ENCODE measurements at places on chromosomes 6 and 20.
A peak's percentile ranks its signal among the peaks of the same experiment; 100 is the strongest.

DNA sequence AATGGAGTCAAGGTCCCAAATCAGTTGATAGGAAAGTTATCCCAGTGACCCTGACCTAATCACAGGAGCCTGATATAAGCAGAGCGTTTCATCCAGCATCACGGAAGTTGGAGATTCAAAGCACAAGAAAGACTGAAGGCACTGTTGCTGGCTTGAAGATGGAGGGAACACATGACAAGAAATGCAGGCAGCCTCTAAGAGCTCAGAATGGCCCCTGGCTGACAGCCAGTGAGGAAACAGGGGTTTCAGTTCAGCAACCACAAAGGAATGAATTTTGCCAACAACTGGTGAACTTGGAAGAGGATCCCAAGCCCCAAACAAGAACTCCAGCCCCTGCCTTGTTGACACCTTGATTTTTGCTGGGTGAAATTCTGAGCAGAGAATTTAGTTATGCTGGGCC is 778.5 kb downstream of the MAFB start:
- DNase-seq, result peak; percentile 15

- DNase-seq, result no peak
Observed at GRCh38 chr6:120990866-120991265, 343.4 kb downstream of the TBC1D32 start.

DNA sequence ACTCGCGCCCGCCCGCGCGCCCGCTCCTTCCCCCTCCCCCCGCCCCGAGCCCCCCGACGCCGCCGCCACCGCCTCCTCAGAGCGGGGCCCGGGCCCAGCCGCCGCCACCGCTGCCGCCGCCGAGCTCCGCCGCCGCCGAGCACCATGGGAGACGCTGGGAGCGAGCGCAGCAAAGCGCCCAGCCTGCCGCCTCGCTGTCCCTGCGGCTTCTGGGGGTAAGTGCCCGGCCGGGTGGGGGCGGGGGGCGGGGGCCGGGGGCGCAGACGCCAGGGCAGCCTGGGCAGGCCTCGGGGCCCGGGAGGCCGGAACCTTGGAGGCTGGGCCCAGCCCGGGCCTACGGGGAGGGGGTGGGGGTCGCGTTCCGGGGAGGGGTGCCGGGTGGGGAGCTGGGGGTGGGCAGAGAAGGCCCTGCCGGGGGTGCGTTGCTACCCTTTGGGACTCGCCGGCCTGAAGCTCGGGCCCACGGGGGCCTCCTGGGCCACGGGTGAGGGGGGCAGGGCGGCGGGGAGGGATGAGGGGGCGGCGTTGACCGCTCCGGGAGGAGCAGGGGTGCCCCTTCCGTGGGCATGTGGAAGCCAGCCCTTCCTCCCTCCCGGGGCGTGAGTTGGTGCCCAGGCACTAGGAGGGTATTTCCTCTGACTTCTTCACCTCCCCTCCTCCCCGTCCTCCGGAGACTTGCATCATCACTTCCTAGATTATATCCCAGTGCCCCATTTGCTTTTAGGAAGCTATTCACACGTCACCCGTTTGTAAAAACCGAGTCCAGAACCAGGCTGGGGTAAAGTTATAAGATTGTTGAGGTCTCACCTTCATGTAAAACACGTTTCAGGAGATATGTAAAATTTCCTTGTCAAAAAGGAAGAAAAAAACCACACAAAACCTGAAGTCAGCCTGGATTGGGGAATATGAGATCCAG is 533 bp downstream of the ZFAND3 start:
- peak; percentile 91 for DNase-seq

DNA sequence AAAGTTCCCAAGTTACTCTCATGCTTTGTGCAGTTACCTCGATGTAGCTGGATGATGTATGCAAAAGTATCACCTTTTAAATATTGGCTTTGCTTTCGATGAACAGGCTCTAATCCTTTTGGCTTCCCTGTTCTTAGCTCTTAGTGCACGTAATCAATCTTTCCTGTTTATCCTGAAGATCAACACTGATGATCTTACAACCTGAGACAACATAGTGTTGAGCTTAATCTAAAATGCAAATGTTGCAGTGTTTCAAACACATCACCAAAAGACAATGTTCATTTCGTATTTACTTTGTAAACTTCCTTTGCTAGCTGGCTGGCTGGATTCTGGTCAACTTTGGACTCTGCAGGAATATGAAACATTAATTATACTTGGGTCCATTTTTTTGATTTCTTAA is 132.1 kb downstream of the THEMIS start:
- no peak for DNase-seq

DNA sequence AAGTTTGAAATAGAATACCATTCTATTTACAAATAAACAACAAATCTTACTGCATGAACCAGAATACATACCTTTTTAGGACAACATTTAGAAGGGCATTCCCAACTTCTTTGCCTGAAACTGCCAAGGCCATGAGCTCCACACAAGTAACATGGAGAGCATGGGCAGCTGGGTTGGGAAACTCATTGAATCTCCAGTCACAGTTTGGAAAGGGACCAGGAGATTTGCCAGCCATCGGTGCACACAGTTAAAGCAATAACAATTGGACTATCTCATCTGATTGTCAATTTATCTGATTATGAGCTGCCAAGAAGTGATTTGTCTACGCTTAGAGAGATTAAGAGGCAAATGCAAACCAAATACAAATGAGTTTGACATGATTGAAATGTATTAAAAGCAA is 19.9 kb downstream of the ARG1 start:
- DNase-seq, result no peak

- DNase-seq, result peak; percentile 52
Observed at GRCh38 chr6:141110481-141110880, 1022.2 kb upstream of the GJE1 start.

DNA sequence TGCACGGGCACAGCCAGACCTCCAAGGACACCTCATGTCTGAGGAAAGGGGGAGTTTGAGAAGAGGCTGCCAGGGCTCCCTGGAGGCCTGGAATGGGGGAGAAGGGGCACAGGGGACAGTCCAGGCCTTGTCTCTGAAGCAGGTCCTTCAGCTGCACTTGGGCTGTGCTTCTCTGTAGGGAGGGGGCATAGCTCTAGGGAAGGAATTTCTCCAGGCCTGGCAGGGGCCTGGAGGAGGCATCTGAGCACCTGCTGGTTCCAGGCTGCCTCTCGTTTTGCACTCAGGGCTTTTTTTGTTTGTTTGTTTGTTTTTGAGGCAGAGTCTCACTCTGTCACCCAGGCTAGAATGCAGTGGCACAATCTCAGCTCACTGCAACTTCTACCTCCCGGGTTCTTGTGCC is 67.7 kb downstream of the BCAS4 start:
- DNase-seq, result no peak

GRCh38 chr20:768426-768978 is at the start of gene SLC52A3:
Gene SLC52A3, minus strand, starts transcription at chr20:768500. Its CDS starts 2,726 bp downstream, at chr20:765774.
- no peak for DNase-seq

- DNase-seq, result no peak
Observed at GRCh38 chr6:167341665-167342655, 17.1 kb downstream of the TTLL2 start.

- DNase-seq, result no peak
Observed at GRCh38 chr6:98827295-98828159, 6.8 kb upstream of the POU3F2 start.

GRCh38 chr20:9482180-9482579 is 32.2 kb upstream of the LAMP5 start:
- no peak for DNase-seq

GRCh38 chr20:38199501-38200390 is 34.7 kb upstream of the TGM2 start:
- no peak for DNase-seq

GRCh38 chr6:41505122-41506049 is 40.8 kb upstream of the FOXP4 start:
- DNase-seq, result peak; percentile 38

DNA sequence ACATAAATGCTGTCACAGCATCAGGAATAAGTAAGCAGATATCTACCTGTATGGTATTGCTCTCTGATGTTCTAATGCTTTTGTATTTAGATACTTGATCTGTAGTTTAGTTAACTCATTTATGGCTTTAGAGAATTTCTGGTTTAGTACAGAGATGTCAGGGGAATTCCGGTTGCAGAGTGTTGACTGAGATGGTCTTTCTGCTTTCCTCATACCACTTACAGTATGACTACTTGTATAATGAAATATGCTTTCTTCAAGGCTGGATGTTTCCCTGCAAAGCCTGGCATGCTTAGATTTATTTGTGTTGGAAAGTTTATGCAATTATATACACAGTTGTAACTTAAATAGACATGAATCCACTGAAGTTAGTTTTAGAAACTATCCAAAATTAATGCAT is 278.4 kb downstream of the CDH26 start:
- no peak for DNase-seq

DNA sequence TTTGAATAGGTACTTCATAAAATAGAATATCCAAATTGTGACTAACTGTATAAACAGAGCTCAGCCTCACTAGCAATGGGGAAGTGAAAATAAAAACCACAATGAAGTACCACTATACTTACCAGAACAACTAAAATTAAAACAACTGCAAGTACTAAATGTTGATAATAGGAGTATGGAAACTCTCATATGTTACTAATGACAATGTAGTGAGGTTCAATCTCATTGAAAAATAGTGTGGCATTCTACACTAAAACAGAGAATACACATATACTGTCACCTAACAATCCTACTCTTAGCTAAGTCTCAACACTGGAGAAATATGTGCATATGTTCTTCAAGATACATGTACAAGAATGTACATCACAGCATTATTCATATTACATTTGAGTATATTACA is 132.0 kb upstream of the CARMIL1 start:
- DNase-seq, result no peak

GRCh38 chr6:139124887-139125672 is 9.8 kb upstream of the HECA start:
- DNase-seq, result peak; percentile 62

DNA sequence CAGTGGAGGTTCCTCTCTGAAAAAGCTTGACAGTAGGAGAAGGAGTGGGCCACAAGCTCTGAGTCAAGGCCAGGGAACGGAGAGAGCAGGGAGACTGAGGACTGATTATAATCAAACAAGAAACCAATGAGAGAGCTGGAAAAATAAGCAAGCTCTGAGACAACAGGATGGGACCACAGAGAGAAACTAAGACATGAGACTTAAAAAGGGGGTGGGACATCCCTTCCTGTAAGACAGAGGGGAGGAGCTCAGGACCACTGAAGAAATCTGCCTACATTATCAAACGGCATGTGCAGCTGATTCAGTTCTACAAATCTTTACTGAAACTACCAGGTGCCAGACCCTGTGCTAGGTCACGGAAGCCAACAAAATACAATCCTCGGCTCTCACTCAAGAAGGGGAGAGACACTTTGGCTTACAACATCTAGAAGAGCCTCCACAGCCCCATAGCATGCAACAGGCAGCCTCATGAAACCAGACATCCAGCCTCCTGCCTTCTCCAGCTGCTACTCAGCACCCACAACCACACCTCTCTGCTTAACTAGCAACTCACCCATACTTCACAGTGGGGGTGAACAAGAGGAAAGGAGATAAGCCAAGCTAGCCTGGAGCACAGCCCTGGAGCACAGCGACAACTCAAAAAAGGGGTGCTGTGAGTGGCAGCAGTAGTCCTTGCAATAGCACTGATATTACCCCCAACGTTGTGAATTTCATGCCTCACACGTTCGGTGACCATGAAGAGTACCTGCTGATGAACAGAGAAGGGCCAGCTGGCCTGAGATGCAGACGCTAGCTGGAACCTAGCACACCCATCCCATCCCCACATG is 39.1 kb upstream of the ANKRD60 start:
- no peak for DNase-seq

DNA sequence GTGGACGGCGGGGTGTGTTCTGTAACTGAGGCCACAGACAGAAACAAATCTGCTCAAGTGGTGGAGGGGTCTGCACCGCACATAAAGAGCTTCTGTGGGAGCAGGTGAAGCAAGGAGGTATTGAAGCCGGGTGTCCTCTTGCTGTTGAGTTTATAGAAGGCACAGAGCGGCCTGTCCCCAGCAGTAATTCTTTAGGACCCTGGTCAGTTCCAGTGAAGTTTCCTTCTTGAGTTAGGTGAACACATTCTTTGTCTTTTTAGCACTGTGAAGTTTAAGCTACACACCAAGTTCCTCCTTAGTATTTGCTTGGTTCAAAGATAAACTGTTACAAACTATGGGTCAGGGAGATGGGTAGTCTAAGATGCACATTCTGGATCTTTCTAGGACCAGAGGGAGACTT is 6.1 kb downstream of the PRDM1 start:
- DNase-seq, result no peak

GRCh38 chr20:10537850-10538480 is 102.9 kb downstream of the SLX4IP start:
- DNase-seq, result peak; percentile 68

- peak; percentile 24 for DNase-seq
Observed at GRCh38 chr20:8967641-8968245, 101.1 kb upstream of the PLCB4 start.

- peak; percentile 86 for DNase-seq
Observed at GRCh38 chr6:144131248-144131709, 19.0 kb upstream of the STX11 start.

GRCh38 chr6:136014454-136015437 is 163.2 kb downstream of the PDE7B start:
- DNase-seq, result peak; percentile 81

GRCh38 chr6:94175465-94175864 is 756.1 kb upstream of the EPHA7 start:
- no peak for DNase-seq

GRCh38 chr6:82385102-82385501 is 21.5 kb downstream of the TPBG start:
- no peak for DNase-seq

DNA sequence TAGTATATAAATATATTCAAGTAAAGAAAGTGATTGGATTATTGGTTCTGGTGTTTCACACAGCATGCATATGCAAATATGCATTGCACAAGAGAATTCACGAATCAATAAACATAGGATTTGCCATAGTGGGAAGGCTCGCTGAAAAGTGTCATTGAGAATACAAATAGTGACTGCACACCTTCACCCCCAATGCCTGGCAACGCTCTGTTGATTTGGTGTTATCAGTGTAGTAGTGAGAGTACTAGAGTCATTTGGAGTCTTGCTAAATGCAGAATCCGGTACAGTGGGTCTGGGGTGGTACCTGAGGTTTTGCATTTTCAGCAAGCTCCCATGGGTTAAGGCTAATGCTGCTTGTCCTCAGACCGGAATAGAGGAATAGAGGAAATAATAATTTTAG is 49.7 kb upstream of the NAA20 start:
- no peak for DNase-seq

- no peak for DNase-seq
Observed at GRCh38 chr6:7953753-7954152, 43.2 kb upstream of the TXNDC5 start.

- no peak for DNase-seq
Observed at GRCh38 chr6:12163744-12164507, 126.2 kb upstream of the EDN1 start.

- no peak for DNase-seq
Observed at GRCh38 chr6:66403966-66404365, 696.9 kb upstream of the EYS start.

DNA sequence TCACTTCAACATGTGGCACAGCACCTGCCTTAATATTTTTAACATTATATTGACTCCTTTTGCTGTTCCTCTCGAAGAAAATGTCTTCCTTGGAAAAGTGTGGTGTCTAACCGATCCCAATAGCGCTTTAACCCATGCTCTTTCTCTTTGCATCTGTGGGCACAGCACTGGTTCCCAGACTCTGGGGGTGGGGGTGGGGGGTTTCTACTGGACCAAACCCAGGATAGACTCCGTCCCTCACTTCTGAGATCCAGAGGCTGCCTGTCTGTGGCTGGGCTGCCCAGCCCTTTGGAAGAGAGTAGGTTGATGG is 3.9 kb upstream of the ZNF292 start:
- no peak for DNase-seq

Data from foreskin fibroblast (primary cell).